Articular chondrocyte of knee joint (primary cell): ENCODE measurements at places on chromosomes 11 and 22. TPM values are rescaled to one million over a fixed set of nuclear protein-coding genes. Genes with fewer than 3 reads are reported as not detected.

TRIM49C gene
- total RNA-seq = not detected in 2 replicates

FAM76B gene
- 26.1 and 33.7 TPM in 2 replicates for total RNA-seq

SYCE3 gene
- not detected in 2 replicates for total RNA-seq

VSIG2 gene
- not detected in 2 replicates for total RNA-seq

METTL15 gene
- 27.0 and 27.7 TPM in 2 replicates for total RNA-seq

ADM2 gene
- 3.0 and 4.4 TPM in 2 replicates for total RNA-seq

ALX4 gene
- total RNA-seq = under 0.01 and 0.13 TPM in 2 replicates

CCDC73 gene
- not detected in 2 replicates for total RNA-seq

CRYBB3 gene
- total RNA-seq = not detected in 2 replicates

OSM gene
- not detected in 2 replicates for total RNA-seq

GAL gene
- total RNA-seq = 0.26 TPM in 1 of 2 replicates, not detected in the other

SLC29A2 gene
- total RNA-seq = 0.11 and 0.13 TPM in 2 replicates

PUS3 gene
- 12.2 and 15.0 TPM in 2 replicates for total RNA-seq

CFAP300 gene
- total RNA-seq = 11.0 and 16.2 TPM in 2 replicates

OR51E1 gene
- total RNA-seq = not detected in 2 replicates

CATSPERZ gene
- total RNA-seq = 0.13 TPM in 1 of 2 replicates, not detected in the other

FDXACB1 gene
- total RNA-seq = 1.7 and 2.6 TPM in 2 replicates

P2RX3 gene
- total RNA-seq = 0.11 and 0.13 TPM in 2 replicates

TRIM48 gene
- total RNA-seq = not detected in 2 replicates

MPZL2 gene
- total RNA-seq = 1.3 and 2.9 TPM in 2 replicates

STARD10 gene
- 19.2 and 20.5 TPM in 2 replicates for total RNA-seq

UPK3A gene
- total RNA-seq = not detected in 2 replicates

HBG2 gene
- total RNA-seq = not detected in 2 replicates

IL10RA gene
- 0.11 and 0.78 TPM in 2 replicates for total RNA-seq

SPECC1L gene
- 52.5 and 71.8 TPM in 2 replicates for total RNA-seq

CARD18 gene
- not detected in 2 replicates for total RNA-seq

OR5B21 gene
- 0.22 TPM in 1 of 2 replicates, not detected in the other for total RNA-seq

HEPHL1 gene
- not detected in 2 replicates for total RNA-seq

KLHDC7B gene
- total RNA-seq = 0.11 and 0.13 TPM in 2 replicates

FOLR2 gene
- not detected in 2 replicates for total RNA-seq

OR8G5 gene
- not detected in 2 replicates for total RNA-seq

LSP1 gene
- 84.1 and 94.5 TPM in 2 replicates for total RNA-seq

GAB2 gene
- 19.9 TPM in 2 replicates for total RNA-seq

SLC22A8 gene
- not detected in 2 replicates for total RNA-seq

MS4A15 gene
- total RNA-seq = not detected in 2 replicates

RANBP1 gene
- 117 and 128 TPM in 2 replicates for total RNA-seq

CLMP gene
- 380 and 507 TPM in 2 replicates for total RNA-seq

CXCR5 gene
- under 0.01 TPM in 1 of 2 replicates, not detected in the other for total RNA-seq
